ENCODE measurements at places on chromosomes 16 and 17.
A peak's percentile ranks its signal among the peaks of the same experiment; 100 is the strongest.

DNA sequence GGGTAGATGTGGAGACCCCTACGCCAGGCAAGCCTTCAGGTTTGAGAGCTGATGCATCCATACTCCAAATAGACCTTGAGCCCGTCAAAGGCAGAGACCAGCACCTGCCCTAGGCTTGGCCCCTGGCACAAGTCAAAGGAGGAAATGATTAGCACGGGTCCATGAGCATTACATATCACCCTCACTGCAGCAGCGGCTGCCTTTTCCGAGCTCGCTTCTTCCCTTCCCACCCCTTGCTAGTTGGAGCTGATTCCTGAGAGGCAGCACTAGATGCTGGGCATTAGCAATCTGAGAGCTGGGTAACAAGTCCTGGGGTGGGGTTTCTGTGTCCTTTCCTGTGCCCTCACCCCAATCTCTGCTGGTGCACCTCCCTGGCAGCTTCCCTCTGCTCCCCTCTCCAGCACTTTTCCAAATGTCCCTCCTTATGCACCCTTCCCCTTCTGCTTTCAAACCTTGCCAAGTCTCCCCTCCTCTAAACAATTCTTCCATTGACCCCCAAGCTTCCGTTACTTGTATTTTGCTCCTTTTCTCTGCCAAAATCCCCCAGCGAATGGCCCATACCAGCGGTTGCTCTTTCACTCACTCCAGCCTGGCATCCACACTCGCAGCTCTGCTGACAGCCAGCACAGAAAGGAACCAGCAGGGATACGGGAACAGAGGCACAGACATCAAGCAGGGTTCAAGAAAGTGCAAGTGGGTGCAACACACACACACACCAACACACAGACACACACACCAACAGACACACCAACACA, 3.0 kb downstream of the CDRT4 start:
- peak overlapping the region; percentile 85 for H3K27ac ChIP-seq
- no peaks in the 10 kb centered on the region for H3K27me3 ChIP-seq
- peaks cover 51% of the 10 kb centered on the region for H3K4me1 ChIP-seq
- H3K36me3 ChIP-seq = no peaks in the 10 kb centered on the region

GRCh38 chr16:69311533-69312387, 610 bp downstream of the VPS4A start:
- no peaks in the 10 kb centered on the region for H3K27me3 ChIP-seq
- H3K36me3 ChIP-seq = peaks cover 19% of the 10 kb centered on the region
- H3K27ac ChIP-seq = peak overlapping the region; percentile 94
- DNase-seq = no peak
- peaks cover 21% of the 10 kb centered on the region for H3K4me1 ChIP-seq

DNA sequence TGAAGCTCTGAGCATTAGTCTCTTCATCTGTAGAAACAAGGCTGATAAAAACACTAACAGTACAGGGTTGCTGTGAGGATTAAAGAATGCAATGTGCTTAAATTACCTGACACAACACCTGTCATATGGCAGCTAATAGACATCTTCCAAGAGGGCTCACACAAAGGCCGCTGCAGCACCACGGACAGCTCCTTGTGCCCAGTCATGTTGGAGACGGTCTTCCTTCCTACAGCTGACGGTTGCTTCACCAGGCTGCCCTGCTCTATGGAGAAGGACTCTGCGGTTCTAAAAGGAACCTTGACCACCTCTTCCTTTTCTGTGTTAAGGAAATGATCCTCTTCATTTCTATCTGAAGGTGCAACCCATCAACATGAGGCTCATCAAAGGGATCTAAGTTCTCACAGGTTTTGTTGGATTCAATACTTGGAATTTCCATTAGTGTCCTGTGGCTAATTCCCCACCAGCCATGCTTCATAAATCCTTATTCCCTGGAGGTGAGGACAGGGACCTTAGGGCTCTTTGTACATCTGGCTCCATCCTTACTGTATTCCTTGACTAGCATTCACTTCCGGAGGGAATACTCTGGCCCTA, 138.9 kb upstream of the CES5A start:
- H3K27ac ChIP-seq = no peak overlapping the region
- no peak for DNase-seq
- no peaks in the 10 kb centered on the region for H3K36me3 ChIP-seq
- no peaks in the 10 kb centered on the region for H3K4me1 ChIP-seq
- no peak overlapping the region for H3K4me3 ChIP-seq
- no peaks in the 10 kb centered on the region for H3K27me3 ChIP-seq

DNA sequence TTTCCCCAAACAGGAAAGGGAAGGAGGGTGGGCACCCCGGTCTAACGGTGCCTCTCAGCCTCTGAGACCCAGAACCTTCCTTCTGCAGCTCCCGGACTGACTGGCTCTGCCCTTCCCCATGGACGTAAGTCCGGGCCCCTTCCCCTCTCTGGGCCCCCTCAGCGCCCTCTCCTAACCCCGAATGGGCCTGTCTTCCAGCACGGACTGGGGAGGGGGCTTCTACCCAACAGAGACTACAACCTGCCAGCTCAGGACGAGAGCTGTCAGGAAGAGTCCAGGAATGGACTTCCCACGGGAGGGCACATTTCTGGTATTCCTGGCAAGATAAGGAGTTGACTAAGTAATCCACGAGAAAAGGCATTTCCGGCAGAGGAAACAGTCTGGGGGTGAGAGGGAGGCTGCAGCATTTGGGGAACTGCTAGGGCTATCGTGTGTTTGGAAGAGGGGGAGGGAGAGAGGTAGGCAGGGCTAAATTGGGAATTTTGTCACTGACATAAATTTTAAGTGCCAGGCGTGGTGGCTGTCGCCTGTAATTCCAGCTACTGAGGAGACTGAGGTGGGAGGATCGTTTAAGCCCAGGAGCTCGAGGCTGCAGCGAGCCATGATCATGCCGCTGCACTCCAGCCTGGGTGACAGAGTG, 12.1 kb upstream of the ALDOA start:
- peak overlapping the region; percentile 71 for H3K4me3 ChIP-seq
- no peaks in the 10 kb centered on the region for H3K27me3 ChIP-seq
- H3K27ac ChIP-seq = peak overlapping the region; percentile 55
- no peaks in the 10 kb centered on the region for H3K36me3 ChIP-seq

DNA sequence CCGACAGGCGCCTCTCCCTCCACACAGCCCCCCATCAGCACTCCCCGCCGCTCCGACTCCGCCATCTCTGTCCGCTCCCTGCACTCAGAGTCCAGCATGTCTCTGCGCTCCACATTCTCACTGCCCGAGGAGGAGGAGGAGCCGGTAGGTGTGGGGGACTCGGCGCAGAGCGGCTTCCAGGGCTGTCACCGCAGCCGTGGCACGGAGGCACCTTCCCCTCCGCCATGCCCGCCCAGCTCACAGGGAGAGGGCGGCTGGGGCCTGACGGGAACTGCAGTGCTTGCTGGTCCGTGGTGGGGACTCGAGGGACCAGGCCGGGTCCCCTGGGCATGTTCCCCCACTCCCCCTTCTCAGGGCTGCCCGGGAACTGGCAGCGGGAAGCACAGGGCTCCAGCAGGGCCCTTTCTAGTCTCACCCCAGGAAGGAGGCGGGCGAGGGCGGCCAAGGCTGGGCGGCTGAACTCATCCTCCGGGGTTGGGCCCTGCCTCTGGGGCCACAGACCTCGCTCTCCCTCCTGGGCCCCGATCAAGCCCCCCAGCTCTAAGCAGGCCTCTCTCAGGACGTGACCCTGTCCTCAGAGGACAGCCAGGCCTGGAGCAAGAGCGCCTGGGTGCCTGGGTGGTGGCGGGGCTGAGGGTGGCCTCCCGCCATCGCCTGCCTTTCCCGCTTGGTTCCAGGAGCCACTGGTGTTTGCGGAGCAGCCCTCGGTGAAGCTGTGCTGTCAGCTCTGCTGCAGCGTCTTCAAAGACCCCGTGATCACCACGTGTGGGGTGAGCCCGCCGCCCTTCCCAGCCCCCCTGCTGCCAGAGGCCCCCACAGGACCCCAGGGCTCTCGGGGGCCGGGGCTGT, 15.2 kb downstream of the TRAF7 start:
- no peaks in the 10 kb centered on the region for H3K4me1 ChIP-seq
- peaks cover 83% of the 10 kb centered on the region for H3K36me3 ChIP-seq

DNA sequence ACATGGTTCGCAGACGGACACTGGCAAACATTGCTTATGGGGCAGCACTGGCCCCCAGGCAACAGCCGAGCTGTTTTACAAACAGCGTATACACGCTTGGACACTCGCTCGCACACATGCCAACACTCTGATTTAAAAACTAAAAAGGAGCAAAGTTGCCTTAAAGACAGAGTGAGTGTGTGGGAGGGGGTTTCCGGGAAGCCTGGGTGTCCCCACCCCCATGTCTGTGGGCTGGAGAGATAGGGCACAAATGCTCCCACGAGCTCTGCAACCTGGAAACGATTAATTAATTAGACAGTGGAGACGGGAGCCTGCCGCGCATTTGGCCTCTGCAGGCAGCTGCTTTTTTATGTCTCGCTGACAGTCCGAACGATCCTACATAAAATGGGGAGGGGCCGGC, 107.9 kb upstream of the ZNF469 start:
- H3K4me1 ChIP-seq = no peaks in the 10 kb centered on the region
- DNase-seq = no peak
- H3K4me3 ChIP-seq = no peak overlapping the region
- no peaks in the 10 kb centered on the region for H3K27me3 ChIP-seq
- no peaks in the 10 kb centered on the region for H3K36me3 ChIP-seq

Data from esophagus muscularis mucosa (tissue), 4 donors.